Activated CD4-positive, CD25-positive, alpha-beta regulatory T cell treated with anti-CD3 and anti-CD28 coated beads, Interleukin-2, amount 50 U/mL, for 72 hours (primary cell): ENCODE measurements at places on chromosomes 2 and 18.

GRCh38 chr2:62145478-62146100, 50.3 kb upstream of the B3GNT2 start:
- no peak for DNase-seq

GRCh38 chr2:70078384-70078783, 8.9 kb upstream of the PCBP1 start:
- DNase-seq: no peak

- DNase-seq: no peak
These were observed 2.0 kb upstream of the ATRAID start for GRCh38 chr2:27209621-27210401.

GRCh38 chr2:12642332-12642731, 74.4 kb upstream of the TRIB2 start:
- no peak for DNase-seq

- DNase-seq: no peak
These were observed 7.1 kb downstream of the ACVR1 start for GRCh38 chr2:157868993-157869392.

DNA sequence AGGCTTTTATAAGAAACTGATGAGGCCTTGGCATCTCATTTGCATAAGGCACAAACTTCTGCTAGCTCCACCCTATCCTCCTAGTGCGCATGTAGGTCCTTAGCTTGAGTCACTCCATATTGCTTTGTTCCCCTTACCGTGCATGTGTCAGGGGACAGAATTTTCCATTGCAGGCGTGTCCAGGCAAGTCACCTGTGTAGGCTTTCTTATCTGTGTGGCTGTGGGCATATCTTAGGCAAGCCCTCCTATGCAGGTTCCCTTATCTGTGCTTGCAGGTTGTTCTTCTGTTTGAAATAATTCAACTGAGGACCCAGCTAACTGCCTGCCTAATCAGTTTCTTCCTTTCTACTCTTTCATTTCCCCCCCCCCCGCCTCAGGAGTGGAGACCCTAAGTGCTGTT, 63.3 kb upstream of the CDCA7 start:
- no peak for DNase-seq

GRCh38 chr18:70028734-70029133, 81.1 kb upstream of the CD226 start:
- DNase-seq: no peak

- no peak for DNase-seq
These were observed 407.7 kb upstream of the SALL3 start for GRCh38 chr18:78571831-78572347.

DNA sequence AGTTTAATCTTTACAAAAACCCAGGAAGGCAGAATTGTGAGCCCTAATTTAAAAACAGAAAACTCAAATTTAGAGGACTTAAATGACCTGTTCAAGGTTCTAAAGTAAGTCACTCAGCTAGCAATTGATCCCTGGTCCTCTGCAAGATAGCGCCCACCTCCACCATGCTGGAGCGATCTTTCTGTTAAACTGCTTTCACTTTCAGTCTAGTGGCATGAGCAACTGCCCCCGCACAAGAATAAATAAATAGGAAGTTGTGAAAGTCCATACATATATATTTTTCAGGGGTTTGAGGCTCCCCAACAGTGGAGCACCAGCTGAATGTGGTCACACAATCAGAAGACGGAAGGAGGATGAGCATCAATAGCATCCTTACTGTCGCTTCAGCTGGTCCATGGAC, 217.9 kb downstream of the NAPG start:
- no peak for DNase-seq

DNA sequence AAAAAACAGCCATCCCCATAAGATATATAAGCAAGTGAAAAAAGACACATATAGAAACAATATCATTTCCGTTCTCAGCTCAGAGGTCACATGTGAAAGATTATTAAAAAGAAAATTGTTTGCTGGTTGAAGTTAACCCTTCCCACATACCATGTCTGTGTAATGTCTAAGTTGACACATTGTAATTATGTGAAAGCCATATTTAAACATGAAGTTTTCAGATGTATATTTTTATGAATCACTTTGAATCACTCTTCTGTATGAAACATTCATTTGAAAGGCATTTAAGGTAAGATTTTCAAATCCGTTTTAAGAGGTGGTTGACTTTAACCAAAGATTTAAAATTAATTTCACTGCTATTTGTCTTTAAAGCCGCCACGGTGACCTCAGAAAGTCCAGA, 441.9 kb downstream of the RND3 start:
- no peak for DNase-seq

DNA sequence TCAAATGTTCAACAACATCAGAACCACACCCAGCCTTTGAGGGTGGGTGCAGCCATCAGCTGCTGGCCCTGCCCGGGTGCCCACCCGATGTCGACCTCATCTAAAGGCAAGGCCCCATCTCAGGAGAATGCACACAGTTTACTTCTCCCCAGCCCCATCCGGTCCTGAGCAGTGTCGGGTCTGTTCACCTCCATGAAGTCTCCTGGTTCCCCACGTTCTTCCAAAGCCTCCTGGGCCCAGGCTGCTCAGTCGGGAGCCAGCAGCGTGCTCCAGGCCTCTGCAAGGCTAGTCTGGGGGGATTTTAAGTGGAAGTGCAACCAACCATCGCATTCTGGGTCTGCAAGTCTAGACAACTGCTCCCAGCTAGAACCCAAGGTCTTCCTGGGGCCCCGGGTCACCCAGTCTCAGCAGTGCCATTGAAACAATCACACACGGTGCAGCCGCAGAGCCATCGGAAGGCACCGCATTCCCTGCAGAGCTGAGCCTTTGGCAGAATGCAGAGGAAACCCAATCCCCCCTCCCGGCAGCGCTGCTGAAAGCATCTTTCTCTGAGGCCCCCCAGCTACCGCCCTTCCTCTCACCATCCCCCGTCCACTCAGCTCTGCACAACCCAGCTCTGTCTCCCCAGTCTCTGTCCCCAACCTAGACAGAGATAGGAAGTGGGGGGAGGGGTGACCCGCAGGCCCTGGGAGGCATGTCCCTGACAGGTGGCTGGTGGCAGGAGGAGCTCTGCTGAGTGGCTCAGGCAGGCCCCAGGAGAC, 8.5 kb downstream of the ESPNL start:
- peak; percentile 26 for DNase-seq

DNA sequence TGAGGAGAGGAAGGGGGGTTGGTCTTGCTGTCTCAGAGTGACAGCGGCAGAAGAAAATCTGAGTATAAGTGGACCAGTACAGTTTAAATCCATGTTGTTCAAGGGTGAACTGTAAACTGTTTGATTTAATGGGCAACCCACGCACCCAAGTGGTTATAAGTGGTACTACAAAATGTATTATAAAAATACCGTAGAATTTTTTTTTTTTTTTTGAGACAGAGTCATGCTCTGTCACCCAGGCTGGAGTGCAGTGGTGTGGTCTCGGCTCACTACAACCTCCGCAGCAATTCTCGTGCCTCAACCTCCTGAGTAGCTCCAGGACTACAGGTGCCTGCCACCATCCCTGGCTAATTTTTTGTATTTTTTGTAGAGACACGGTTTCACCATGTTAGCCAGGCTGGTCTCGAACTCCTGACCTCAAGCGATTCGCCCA, 2.1 kb upstream of the CHCHD5 start:
- DNase-seq: no peak

- no peak for DNase-seq
These were observed 56.6 kb downstream of the SP100 start for GRCh38 chr2:230472621-230473018.

DNA sequence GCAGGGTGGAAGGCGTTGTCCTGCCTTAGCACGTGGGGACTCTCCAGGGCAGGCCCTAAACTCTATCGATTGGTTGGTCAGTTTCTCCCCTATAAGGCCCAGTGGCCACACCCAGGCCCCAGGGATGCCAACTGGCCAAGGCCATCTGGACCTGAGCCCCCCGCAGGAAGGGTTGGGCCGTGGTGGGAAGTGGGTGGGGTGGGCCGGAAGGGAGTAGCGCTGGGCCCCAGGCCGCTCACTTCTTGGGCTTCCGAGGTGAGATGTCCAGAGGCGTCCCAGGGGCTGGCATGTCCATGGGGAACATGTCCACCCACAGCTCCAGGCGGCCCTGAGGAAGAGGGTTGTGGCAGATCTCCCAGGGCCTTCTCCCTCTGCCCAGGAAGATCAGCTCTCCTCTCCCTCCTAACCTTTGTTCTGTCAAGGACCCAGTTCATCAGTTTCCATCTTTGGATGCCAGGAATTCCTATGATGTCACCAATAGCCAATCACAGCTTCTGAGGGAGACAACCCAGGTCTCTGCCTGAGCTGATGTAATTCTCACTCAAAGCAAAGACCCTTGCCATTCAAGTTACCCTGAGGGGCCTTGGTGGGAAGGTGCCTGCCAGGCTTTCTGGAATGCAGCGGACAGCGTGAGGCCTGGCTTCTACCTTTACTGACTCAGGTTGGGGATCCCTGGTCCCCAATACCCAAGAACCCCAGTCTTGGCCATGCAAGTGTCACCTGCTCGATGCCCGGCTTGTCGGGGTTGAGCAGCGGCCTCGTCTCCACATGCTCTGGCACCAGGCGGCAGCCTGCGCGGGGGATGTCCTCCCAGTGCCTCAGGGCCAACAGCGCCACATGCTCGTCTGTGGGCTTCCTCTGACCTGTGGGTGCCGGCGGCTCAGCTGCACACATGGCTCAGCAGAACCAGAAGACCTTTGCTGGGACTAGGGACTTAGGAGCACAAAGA, 14.4 kb downstream of the OTOF start:
- no peak for DNase-seq

DNA sequence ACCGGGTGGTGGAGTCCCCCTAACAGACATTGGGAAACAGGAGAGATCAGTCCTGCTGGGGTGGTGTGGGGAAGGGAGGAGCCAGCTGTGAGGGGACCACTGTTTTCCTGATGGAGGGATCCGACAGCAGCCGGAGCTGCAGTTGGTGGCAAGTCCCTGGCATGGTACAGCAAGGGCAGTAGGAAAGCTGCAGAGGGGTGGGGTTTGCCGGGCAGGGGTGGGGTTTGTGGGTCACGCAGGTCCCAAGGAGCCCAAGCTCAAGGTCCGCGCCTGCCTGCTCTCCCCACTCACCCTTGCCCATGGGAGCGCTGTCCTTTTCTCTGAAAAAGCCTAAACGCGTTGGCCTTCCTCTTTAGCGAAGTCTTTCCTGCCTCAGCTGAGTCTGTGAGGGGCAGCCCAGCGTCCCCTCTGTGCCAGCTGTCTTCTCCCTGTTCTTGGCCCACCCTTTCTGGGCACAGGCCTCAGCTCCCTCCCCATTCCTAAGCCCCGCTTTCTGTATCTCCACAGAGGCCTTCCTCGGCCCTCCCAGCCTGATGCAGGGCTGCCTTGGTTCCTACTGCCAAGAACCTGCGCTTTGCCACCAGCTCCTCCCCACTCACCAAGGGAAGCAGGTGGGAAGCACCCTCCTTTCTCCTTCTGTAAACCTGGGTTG, 29.3 kb upstream of the INHBB start:
- DNase-seq: no peak

DNA sequence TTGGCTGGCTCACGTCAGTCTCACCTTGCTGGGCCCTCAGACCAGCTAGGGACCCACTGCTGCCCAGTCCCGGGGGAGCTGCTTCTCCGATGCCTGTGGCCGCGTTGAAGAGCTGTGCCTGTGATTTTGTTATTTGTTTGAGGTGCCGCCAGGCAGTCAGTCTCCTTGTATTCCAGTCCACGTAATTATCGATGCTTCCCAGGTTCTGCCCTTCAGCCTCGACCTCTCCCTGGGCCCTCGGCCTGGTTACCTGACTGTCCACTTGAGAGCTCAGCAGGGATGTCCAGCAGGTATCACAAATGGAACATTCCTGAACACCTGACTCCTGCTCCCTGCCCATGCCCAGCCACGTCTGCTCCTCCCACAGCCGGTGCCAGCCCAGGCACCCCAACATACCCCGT, 195.9 kb upstream of the HS6ST1 start:
- no peak for DNase-seq

- DNase-seq: no peak
These were observed 81.7 kb downstream of the SPRED2 start for GRCh38 chr2:65350651-65351056.

- DNase-seq: no peak
These were observed 238.8 kb downstream of the IKZF2 start for GRCh38 chr2:212912445-212913103.

DNA sequence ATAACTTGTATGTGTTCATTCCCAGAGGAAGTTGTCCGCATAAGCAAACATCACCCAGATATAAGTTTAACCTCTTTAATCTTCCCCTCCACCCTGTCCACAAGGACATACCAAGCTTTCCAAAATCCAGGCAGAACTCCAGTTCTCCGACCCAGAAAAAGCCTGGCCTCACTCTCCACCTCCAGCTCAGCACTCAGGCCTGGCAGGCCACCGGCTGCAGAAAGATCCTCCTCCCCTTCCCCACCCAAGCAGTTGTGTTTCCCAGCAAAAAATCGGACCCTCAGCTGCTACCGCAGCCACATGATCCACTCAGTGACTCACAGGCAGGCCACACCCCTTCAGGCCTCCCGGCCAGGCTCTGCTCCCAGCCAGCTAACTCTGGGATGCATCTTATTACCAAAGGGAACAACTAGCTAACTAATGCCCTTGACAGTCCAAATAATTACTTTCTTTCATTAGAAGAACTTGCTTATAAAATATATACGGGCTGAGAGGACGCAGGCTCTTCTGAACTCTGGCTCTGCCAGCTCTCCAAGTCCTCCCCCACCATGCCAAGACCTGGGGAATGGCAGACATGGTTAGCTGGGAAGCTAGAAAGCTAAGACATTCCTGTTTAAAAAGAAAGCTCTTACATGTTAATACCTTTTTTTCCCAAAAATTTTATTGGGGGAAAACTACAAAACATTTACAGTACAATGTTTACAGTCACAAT, 4.5 kb downstream of the ZFP36L2 start:
- DNase-seq: peak; percentile 49

DNA sequence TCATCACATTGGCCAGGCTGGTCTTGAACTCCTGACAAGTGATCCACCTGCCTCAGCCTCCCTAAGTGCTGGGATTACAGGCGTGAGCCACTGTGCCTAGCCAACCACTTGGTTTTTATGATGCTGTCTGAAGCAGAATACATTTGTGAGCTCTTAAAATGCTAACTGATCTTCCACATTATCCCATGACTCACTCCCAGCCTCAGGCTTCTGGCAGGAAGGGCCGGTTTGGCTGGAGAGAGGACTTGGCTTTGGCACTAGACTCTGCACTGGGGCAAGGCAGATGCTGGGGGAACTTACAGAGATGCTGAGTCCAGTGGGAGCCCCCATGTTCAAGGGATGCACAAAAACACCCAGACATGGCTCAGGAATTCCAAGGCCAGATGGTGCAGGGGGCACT, 40.5 kb upstream of the SH3BP4 start:
- DNase-seq: no peak

DNA sequence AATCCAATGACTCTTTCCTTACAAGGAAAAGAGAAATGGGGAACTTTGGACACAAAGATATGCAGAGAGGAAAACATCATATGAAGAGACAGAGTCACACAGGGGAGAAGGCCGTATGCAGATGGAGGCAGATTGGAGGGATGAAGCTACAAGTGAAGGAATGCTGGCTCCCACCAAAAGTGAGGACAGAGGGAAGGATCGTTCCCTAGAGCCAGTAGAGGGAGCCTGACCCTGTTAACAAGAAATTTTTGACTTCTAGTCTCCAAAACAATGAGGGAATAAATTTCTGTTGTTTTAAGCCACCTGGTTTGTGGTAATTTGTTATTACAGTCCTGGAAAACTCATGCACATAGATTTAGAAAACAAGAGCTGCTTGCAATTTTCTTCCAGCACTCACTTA, 169.3 kb downstream of the PMAIP1 start:
- DNase-seq: no peak

- DNase-seq: no peak
These were observed 91.5 kb upstream of the CD226 start for GRCh38 chr18:70039186-70039585.
